Right lobe of liver (tissue), 6 donors: ENCODE measurements at places on chromosomes 13 and 19.

- H3K4me3 ChIP-seq, result no peak overlapping the region
- H3K27ac ChIP-seq, result no peak overlapping the region
- H3K4me1 ChIP-seq, result no peaks in the 10 kb centered on the region
- no peaks in the 10 kb centered on the region for H3K36me3 ChIP-seq
- no peak for DNase-seq
- H3K27me3 ChIP-seq, result no peaks in the 10 kb centered on the region
Observed at GRCh38 chr19:34118879-34119748, 53.2 kb upstream of the LSM14A start.

- no peaks in the 10 kb centered on the region for H3K27me3 ChIP-seq
- no peaks in the 10 kb centered on the region for H3K36me3 ChIP-seq
- DNase-seq, result no peak
- H3K4me3 ChIP-seq, result no peak overlapping the region
Observed at GRCh38 chr19:42068361-42068755, 1.6 kb downstream of the GRIK5 start.

DNA sequence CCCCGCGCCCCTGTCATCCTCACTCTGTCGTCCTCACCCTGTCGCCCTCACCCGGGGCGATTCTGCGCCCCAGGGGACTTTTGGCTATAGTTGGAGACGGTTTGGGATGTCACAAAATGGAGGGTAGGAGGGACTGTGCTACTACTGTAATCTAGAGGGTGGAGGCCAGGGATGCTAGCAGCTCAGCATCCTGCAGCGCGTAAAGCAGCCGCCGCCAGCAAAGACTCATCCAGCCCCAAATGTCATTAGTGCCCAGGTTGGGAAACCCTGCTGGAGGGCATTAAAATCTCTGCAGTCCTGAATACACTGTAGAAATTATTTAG is 362 bp downstream of the ZNF557 start:
- peak overlapping the region; percentile 89 for H3K4me3 ChIP-seq
- H3K4me1 ChIP-seq, result peaks cover 6% of the 10 kb centered on the region
- peaks cover 4% of the 10 kb centered on the region for H3K36me3 ChIP-seq
- no peak for DNase-seq

- no peaks in the 10 kb centered on the region for H3K27me3 ChIP-seq
- no peak overlapping the region for H3K27ac ChIP-seq
- H3K36me3 ChIP-seq, result no peaks in the 10 kb centered on the region
- no peak overlapping the region for H3K4me3 ChIP-seq
- H3K4me1 ChIP-seq, result no peaks in the 10 kb centered on the region
- no peak for DNase-seq
Observed at GRCh38 chr19:38970664-38971532, 4.6 kb downstream of the FBXO17 start.

- no peaks in the 10 kb centered on the region for H3K36me3 ChIP-seq
- no peaks in the 10 kb centered on the region for H3K27me3 ChIP-seq
- H3K4me3 ChIP-seq, result no peak overlapping the region
- DNase-seq, result no peak
Observed at GRCh38 chr13:113770937-113771336, 11.9 kb downstream of the TMEM255B start.

GRCh38 chr19:7349231-7349591 is 474 bp downstream of the ARHGEF18 start:
- H3K27me3 ChIP-seq, result no peaks in the 10 kb centered on the region
- H3K4me3 ChIP-seq, result peak overlapping the region; percentile 21
- DNase-seq, result no peak

DNA sequence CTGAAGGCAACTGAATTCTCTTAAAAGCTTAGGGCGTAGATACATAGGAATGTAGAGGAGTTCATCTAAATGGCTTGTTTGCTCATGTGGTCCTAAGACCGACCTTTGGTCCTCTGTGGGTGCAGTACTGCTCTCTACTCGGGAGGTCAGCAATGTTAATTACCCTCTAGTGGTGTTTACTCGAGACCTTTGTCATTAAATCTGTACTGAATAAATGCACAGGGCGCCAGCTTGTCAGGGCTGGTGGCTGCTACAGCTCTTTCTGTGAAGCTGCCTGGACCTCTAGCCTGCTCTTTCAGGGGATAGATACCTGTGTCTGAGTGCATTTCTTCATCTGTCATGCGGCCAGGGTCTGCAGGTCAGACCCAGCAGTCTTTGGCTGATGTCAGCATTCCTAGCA is 29.2 kb upstream of the MPHOSPH8 start:
- H3K27me3 ChIP-seq, result peaks cover 13% of the 10 kb centered on the region
- no peak for DNase-seq
- H3K36me3 ChIP-seq, result no peaks in the 10 kb centered on the region

GRCh38 chr13:97493456-97493855 is 59.5 kb downstream of the RAP2A start:
- no peaks in the 10 kb centered on the region for H3K36me3 ChIP-seq
- no peaks in the 10 kb centered on the region for H3K4me1 ChIP-seq
- no peak overlapping the region for H3K4me3 ChIP-seq
- H3K27ac ChIP-seq, result no peak overlapping the region
- no peaks in the 10 kb centered on the region for H3K27me3 ChIP-seq
- no peak for DNase-seq

GRCh38 chr13:91817250-91817649 is 418.8 kb downstream of the GPC5 start:
- no peaks in the 10 kb centered on the region for H3K36me3 ChIP-seq
- no peak overlapping the region for H3K4me3 ChIP-seq
- H3K27ac ChIP-seq, result no peak overlapping the region
- no peaks in the 10 kb centered on the region for H3K4me1 ChIP-seq
- no peak for DNase-seq
- H3K27me3 ChIP-seq, result no peaks in the 10 kb centered on the region

GRCh38 chr13:32391101-32391619 is 36.8 kb downstream of the N4BP2L1 start:
- no peak for DNase-seq
- no peaks in the 10 kb centered on the region for H3K36me3 ChIP-seq
- H3K27me3 ChIP-seq, result no peaks in the 10 kb centered on the region

DNA sequence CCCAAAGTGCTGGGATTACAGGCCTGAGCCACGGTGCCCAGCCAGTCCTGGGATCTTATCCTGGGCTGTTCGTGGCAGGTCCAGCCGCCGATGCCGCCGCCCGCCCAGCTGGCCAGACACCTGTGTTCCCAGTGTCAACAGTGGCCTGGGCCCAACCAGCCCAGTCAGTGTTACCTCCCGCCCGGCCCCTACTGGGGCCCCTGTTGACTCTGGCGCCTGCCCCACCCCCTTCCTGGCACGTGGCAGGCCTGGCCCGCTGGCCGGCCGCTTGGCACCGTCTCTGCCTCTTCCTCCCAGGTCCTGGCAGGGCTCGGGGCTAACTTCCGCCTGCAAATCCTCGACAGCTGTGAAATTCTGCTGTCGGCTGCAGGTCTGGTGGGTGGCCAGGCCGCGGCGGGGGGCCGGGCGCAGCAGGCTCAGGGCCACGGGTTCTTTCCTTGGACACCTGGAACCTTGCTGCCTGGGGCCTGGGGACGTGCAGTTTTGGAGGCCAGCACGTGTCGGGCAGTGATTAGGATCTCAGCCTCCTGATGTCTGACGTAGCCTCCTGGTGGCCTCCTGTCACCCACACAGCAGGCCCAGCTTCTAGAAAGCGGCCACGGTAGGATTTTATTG is 9.1 kb downstream of the ARID3A start:
- peak; percentile 98 for DNase-seq
- no peaks in the 10 kb centered on the region for H3K27me3 ChIP-seq
- peaks cover 31% of the 10 kb centered on the region for H3K4me1 ChIP-seq
- no peak overlapping the region for H3K4me3 ChIP-seq

DNA sequence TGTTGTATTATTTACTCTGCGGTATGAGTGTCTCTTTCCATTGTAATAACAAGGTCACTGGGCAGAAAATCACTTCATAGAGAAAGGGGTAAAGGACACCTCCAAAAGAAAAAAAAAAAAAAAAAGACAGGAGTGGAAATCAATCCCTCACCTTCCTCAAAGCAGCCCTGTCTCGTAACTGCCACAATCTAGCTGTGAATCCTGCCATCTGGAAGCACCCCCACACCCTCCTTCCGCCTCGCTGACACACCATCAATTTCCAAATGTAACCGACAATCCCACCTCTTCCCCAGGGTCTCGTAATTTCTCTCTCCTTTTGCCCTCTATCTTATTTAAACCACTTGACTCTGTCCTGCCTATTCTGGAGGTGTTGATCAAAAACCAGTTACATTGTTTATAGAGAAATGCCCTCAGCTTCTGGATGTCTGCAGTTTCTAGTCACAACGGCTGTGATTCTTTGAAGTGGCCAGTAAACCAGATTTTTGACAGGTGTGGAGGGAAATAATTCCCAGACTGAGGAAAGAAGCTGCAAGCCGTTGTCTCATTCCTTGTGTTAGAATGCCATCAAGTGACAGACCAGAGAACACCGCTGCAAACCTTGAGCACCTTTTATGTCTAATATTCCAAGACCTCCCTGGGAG is 9.1 kb upstream of the POP4 start:
- H3K4me1 ChIP-seq, result no peaks in the 10 kb centered on the region
- H3K27me3 ChIP-seq, result no peaks in the 10 kb centered on the region
- no peaks in the 10 kb centered on the region for H3K36me3 ChIP-seq
- no peak overlapping the region for H3K27ac ChIP-seq
- no peak overlapping the region for H3K4me3 ChIP-seq

GRCh38 chr19:39915848-39916215 is 18.6 kb downstream of the FCGBP start:
- no peaks in the 10 kb centered on the region for H3K27me3 ChIP-seq

GRCh38 chr13:22235285-22235949 is 564.5 kb downstream of the FGF9 start:
- H3K4me1 ChIP-seq, result no peaks in the 10 kb centered on the region
- H3K36me3 ChIP-seq, result no peaks in the 10 kb centered on the region
- H3K27ac ChIP-seq, result no peak overlapping the region
- no peak for DNase-seq
- no peak overlapping the region for H3K4me3 ChIP-seq

GRCh38 chr13:39483326-39483725 is 119.7 kb downstream of the LHFPL6 start:
- H3K4me3 ChIP-seq, result no peak overlapping the region
- H3K36me3 ChIP-seq, result no peaks in the 10 kb centered on the region
- no peak overlapping the region for H3K27ac ChIP-seq
- no peaks in the 10 kb centered on the region for H3K27me3 ChIP-seq
- H3K4me1 ChIP-seq, result no peaks in the 10 kb centered on the region

DNA sequence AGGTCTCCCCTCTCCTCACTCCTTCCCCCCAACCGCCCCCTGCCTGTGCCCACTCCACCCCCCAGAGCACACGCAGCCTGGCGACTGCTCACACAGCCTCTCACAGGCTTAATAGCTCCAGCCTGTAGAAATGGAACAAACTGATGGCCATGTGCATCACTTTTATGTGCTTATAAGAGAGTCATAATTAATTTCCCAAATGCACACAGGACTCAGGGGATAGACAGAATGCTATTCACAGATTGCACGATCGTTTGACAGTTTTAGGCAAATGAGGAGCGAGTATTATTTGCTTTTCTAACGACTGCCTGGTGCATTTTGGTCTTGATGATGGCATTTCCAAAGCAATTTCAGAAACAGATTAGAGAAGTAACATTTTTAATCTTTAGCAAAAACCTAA is 97.7 kb upstream of the VSTM2B start:
- no peak overlapping the region for H3K4me3 ChIP-seq
- H3K27me3 ChIP-seq, result no peaks in the 10 kb centered on the region
- H3K4me1 ChIP-seq, result no peaks in the 10 kb centered on the region
- no peaks in the 10 kb centered on the region for H3K36me3 ChIP-seq
- DNase-seq, result no peak

- H3K27me3 ChIP-seq, result no peaks in the 10 kb centered on the region
- H3K27ac ChIP-seq, result peak overlapping the region; percentile 53
- H3K4me3 ChIP-seq, result no peak overlapping the region
- no peaks in the 10 kb centered on the region for H3K36me3 ChIP-seq
- H3K4me1 ChIP-seq, result no peaks in the 10 kb centered on the region
Observed at GRCh38 chr13:20475927-20476691, 49.5 kb downstream of the CRYL1 start.

- no peaks in the 10 kb centered on the region for H3K27me3 ChIP-seq
- no peaks in the 10 kb centered on the region for H3K36me3 ChIP-seq
- H3K4me1 ChIP-seq, result no peaks in the 10 kb centered on the region
- no peak overlapping the region for H3K4me3 ChIP-seq
- no peak for DNase-seq
Observed at GRCh38 chr13:109985871-109986450, 199.6 kb upstream of the IRS2 start.

DNA sequence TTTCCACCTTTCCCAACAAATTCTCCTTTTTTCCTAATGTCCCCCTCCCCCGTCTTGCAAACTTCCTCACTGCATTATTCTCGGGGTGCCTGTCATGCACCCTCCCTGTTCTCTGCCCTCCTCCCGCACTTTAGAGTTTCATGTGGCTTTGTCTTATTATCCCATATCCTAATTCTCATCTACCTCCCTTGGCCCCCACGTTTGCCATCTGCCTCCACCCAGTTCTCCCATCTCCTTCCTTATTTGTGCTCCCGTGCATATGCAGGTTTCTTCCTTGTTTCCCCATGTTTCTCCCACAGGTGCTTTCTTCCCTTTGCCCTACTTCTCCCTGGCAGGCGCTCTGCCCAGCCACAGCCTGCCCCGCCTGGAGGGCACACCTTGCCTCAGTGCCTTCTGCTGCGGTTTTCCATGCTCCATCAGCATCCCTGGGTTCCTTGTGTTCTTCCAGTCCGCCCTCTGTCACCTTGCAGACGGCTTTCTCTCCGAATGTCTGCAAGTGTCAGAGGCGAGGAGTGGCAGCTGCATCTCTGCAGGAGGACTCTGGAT is 1.5 kb downstream of the SPATA13 start:
- H3K4me1 ChIP-seq, result peaks cover 33% of the 10 kb centered on the region
- no peaks in the 10 kb centered on the region for H3K27me3 ChIP-seq
- no peak for DNase-seq
- no peaks in the 10 kb centered on the region for H3K36me3 ChIP-seq

- H3K36me3 ChIP-seq, result no peaks in the 10 kb centered on the region
- no peak for DNase-seq
- no peaks in the 10 kb centered on the region for H3K27me3 ChIP-seq
Observed at GRCh38 chr13:68254151-68254550, 1024.0 kb upstream of the PCDH9 start.

DNA sequence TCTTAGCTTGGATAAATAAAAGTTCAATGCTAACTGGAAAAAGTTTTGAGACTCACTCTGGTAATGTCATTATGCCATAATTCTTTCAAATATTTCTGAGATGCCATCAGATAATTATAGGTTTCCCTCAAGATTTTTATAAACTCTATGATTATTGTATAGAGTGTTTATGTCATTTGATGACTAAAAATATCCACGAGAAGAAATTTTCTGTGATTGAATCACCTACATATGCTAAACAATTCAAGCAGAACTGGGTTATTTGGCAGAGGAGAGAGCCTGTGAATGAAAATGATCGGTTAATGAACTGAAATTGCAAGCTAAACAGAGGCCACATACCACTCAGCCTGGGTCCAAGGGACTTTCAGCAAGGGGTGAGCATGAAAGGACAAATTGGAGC is 92.6 kb upstream of the TSC22D1 start:
- no peak overlapping the region for H3K4me3 ChIP-seq
- no peaks in the 10 kb centered on the region for H3K36me3 ChIP-seq

- H3K27ac ChIP-seq, result no peak overlapping the region
- no peaks in the 10 kb centered on the region for H3K4me1 ChIP-seq
- H3K4me3 ChIP-seq, result peak overlapping the region; percentile 97
- no peaks in the 10 kb centered on the region for H3K36me3 ChIP-seq
- H3K27me3 ChIP-seq, result no peaks in the 10 kb centered on the region
Observed at GRCh38 chr19:574658-575526, 2.5 kb downstream of the BSG start.

- no peak overlapping the region for H3K27ac ChIP-seq
- no peak overlapping the region for H3K4me3 ChIP-seq
- H3K27me3 ChIP-seq, result no peaks in the 10 kb centered on the region
Observed at GRCh38 chr13:75566658-75567057, 17.1 kb downstream of the UCHL3 start.
